ENCODE measurements at places on chromosomes 5 and 9. TPM values are rescaled to one million over a fixed set of nuclear protein-coding genes. Genes with fewer than 3 reads are reported as not detected.

Gene PLAC8L1
- total RNA-seq: not detected

Gene WDR38
- not detected for total RNA-seq

Gene TRMT10B
- 3.2 TPM for total RNA-seq

Gene KLF9
- total RNA-seq: 50.3 TPM

Gene C5orf47
- 0.15 TPM for total RNA-seq

Gene BARHL1
- total RNA-seq: not detected

Gene SPATA31E1
- under 0.01 TPM for total RNA-seq

Gene SH2D3C
- total RNA-seq: under 0.01 TPM

Gene ADGRD2
- total RNA-seq: not detected

Gene HAVCR2
- total RNA-seq: not detected

Gene DOK3
- 3.4 TPM for total RNA-seq

Gene FREM1
- total RNA-seq: under 0.01 TPM

Gene ITGA2
- total RNA-seq: 4.0 TPM

Gene SCAI
- total RNA-seq: 9.5 TPM

Gene SPOCK1
- total RNA-seq: 43.7 TPM

Gene LECT2
- total RNA-seq: not detected

Gene KCNV2
- not detected for total RNA-seq

Gene LMX1B
- not detected for total RNA-seq

Gene MRPS30
- total RNA-seq: 123 TPM

Gene TERT
- total RNA-seq: not detected

Gene INSL4
- not detected for total RNA-seq

Gene SLC46A2
- not detected for total RNA-seq

Gene PROB1
- 0.34 TPM for total RNA-seq

Gene VLDLR
- total RNA-seq: 41.1 TPM

Gene TRIM7
- total RNA-seq: 4.5 TPM

Gene CORO2A
- total RNA-seq: 7.3 TPM

Gene ZNF622
- total RNA-seq: 42.9 TPM

Gene SKP1
- total RNA-seq: 162 TPM

Gene PIP5KL1
- 0.33 TPM for total RNA-seq

Gene IFNA2
- not detected for total RNA-seq

Gene SLC4A9
- not detected for total RNA-seq

Gene RALGPS1
- total RNA-seq: 2.5 TPM

Gene MORN5
- total RNA-seq: not detected

Gene PHF24
- 4.4 TPM for total RNA-seq

Gene WNT8A
- total RNA-seq: not detected

Gene LIX1
- not detected for total RNA-seq

Gene ITGA1
- total RNA-seq: 14.5 TPM

Gene CDC14B
- 13.3 TPM for total RNA-seq

Gene SLC23A1
- not detected for total RNA-seq

Gene OBP2B
- total RNA-seq: not detected

Gene ENTREP1
- total RNA-seq: 5.9 TPM

Gene HACD4
- total RNA-seq: 7.3 TPM

Gene IQGAP2
- 9.9 TPM for total RNA-seq

Gene SPACA9
- total RNA-seq: 4.4 TPM

All from melanocyte of skin (primary cell).